ENCODE measurements at places on chromosomes 7 and 10.

DNA sequence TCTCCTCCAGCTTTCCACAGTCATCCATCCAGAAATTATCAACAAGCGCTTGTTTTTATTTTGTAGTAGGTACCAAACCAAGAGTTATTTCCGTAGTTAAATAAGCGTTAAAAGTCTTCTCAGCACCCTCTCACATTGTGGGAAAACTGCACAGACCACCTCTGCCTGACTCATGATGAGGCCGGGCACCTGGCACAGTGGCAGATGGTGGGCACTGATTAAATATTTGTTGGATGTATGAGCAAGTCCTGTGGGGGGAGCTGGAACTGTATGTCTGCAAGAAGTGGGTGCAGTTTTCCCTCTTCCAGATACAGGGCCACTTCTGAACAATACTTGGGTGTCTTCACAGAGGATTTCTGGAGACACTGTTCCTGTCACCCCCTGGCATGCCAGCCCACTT is 5.3 kb upstream of the REPIN1 start:
- DNase-seq = no peak

DNA sequence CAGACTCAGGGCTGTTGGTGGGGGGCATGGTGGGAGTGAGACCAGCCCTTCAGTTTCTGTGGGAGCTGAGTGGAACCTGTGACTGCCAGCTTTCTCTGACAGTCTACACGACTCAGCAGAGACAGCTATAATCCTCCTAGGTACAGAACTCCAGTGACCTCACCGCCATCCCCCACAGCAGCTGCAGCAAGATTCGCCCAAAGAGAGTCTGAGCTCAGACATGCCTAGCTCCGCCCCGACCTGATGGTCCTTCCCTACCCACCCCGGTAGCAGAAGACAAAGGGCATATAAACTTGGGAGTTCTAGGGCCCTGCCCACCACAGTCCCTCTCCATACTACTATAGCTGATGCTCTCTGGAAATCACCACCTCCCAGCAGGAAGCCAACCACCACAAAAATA is 500.1 kb downstream of the ETV1 start:
- no peak for DNase-seq

- DNase-seq = no peak
Measured at GRCh38 chr7:131067220-131067619, 260.5 kb upstream of the MKLN1 start.

GRCh38 chr10:22573820-22574569 is 140.4 kb downstream of the PIP4K2A start:
- DNase-seq = peak; percentile 25

GRCh38 chr10:84837877-84838276 is 509.5 kb downstream of the CCSER2 start:
- DNase-seq = no peak

DNA sequence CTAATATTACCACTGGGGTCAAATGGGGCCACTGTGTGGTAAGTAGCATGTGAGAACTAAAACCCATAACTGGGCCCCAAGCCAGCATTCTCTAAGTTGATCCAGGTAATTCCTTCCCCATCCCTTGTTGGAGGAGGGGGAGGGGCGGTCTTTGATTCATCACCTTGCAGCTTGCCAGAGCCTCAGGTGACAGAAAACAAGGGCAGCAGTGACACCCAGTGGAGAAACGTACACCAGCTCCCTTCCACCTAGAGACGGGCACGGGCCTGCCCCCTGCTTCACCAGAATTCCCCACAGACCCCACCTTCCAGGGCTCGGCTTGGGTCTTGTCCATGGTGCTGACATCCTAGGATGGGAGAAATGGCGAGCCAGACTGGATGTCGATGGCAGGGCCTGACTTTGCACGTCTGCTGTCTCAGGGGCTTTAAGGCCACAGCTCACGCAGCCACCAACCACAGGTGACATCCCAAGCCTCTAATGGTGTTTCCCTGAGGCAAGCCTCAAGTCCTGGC is 102.0 kb downstream of the STRA8 start:
- no peak for DNase-seq

DNA sequence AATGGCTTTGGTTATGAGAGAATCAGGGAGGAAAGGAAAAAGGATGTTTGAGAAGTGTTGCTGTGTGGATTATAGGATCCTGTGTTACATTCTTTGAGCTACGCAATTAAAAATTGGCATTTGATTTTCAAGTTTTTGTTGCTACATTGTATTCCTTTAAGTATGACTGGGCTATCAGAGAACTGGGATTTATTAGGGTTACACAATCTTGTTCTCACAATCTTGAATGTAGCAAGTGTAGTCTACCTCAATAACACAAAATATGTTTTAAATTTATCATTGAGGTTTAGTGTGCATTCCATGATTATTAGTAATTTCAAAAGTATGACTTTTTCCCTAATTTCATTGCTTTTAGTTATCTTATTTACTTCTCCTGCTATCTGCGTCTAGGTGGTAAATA is 113.9 kb downstream of the CACNB2 start:
- DNase-seq = no peak

DNA sequence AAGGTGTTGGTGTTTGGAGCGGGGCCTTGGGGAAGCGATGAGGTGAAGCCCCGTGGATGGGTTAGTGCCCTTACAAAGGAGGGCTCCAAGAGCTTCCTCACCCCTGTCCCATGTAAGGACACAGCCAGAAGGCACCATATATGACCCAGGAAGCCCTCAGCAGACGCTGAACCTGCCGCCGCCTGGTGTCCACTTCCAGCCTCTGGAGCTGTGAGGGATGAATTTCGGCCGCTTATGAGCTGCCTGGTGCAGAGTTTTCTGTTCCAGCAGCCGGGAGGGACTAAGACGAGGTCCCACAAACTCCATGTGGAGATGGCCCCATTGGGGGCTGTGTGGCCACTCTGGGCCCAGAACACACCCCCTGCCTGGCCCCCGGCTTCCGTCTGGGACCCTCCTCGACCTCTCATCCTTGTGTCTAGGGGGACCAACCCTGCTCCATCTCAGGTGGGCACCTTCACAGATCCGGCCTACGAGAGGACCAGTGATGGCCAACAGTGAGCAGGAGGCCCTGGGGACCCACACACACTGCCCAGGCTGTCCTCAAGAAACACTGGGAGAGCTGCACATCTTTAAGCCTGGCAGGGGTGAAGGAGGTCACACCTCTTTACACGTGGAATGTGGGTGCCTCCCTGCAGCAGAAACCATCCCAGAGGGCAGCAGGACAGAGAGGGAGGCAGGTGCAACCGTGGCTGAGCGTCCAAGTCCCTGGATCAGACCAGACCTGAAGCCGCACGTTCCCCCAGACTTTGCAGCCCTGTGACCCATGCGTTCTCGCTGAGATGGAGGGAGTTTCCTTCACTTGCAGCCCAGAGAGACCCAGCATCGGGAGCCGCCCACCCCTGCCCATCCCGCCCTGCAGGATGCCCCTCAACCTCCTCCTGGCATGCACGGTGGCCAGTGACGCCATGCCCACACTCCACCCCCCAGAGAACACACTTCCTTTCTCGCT is 96.1 kb downstream of the PDGFA start:
- DNase-seq = no peak

- DNase-seq = no peak
Measured at GRCh38 chr7:152103066-152103465, 77.6 kb downstream of the GALNT11 start.

DNA sequence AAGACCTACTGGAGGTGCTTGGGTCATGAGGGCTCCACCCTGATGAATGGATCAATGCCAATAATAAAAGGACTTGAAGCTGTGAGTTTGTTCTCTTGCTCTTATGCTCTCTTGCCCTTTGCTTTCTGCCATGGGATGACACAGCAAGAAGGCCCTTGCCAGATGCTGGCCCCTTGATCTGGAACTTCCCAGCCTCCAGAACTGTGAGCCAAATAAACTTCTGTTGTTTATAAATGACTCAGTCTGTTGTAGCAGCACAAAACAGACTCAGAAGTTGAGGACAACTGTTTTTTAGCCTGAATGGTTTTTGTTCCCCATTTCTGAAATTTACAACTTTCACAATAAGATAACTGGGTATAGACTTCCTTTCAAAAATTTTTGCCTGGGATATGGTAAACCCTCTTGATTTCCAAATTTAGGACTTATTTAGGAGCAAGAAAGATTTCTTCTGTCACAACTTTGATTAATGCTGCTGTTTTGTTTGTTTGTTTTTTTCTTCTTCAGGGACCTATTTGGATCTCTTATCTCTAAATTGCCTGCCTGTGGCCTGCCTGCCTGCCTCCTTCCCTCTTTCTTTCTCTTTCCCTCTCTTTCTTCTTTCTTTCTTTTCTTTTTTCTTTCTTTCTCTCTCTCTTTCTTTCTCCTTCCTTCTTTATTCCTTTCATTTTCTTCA is 12.1 kb downstream of the ENTPD1 start:
- peak; percentile 72 for DNase-seq

DNA sequence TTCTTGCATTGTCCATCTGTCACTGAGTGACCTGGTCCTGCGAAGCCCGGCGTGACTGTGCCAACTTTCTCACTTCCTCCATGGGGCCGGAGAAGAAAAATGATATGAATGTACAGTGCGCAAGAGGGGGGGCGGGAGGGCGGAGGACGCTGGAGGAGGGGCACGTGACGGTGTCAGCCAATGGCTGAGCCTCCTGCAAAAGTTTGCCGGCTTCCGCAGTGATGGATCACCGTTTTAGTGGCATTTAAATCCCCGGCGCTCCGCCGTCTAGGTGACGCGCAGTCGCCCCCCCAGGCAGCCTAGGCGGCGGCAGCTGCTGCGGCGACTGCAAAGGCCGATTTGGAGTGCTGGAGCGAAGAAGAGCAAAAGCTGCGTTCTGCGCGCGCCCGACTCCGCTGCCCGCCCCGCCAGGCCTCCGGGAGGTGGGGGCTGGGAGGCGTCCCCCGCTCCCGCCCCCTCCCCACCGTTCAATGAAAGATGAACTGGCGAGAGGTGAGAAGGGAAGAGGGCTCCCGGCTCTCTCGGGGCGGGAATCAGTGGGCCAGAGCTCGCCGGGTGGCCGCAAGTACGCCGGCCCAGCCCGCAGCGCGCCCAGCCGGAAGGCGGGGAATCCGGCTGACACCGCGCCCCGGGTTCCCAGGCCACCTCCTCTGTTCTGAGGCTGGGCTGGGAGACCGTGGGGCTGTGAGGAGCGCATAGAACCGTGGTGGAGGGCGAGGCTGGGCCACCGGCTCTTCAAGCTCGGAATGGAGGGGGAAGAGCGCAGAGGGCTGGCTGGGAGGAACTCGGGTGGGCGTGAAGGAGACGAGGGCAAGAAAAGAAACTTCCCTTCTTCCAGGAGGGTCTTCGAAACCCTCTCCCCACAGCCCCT is at the start of gene HOXA1:
Gene HOXA1, minus strand, starts transcription at position 104 of the 871 bp plus-strand sequence. Its CDS starts 88 bp downstream, at position 16.
- DNase-seq = peak; percentile 84

DNA sequence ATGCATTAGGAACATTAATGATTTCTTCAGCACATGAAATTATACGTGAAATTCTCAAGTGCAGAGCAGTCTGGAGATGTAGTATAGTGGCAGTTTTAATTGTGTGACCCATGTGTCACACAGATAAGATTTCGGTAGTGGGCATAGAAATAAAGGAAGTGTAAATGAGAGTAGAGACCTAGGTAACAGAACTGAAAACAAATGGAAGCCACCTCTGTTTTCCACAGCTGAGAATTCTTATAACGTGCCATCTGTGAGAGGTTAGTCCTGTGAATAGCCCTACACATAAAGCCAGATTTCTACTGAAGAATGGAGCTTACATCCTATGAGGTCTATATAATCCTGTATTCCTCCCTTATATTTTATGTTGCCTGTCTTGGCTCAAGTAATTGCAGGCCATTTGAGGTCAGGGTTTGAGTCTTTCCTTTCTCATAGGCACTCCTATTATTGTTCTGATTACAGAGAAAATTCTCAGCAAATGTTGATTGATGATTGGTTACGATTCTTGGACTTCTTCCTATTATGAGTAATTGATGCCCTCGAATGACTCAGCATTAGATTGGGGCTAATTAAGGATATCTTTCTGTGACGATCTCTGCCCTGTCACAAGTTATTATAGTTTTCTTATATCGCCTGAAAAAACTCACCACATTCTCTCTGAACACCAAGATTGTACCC is 258.2 kb downstream of the KIF20B start:
- no peak for DNase-seq

GRCh38 chr7:28356619-28357018 is 55.7 kb upstream of the CREB5 start:
- no peak for DNase-seq

- DNase-seq = no peak
Measured at GRCh38 chr10:96709525-96709924, 10.8 kb downstream of the PIK3AP1 start.

DNA sequence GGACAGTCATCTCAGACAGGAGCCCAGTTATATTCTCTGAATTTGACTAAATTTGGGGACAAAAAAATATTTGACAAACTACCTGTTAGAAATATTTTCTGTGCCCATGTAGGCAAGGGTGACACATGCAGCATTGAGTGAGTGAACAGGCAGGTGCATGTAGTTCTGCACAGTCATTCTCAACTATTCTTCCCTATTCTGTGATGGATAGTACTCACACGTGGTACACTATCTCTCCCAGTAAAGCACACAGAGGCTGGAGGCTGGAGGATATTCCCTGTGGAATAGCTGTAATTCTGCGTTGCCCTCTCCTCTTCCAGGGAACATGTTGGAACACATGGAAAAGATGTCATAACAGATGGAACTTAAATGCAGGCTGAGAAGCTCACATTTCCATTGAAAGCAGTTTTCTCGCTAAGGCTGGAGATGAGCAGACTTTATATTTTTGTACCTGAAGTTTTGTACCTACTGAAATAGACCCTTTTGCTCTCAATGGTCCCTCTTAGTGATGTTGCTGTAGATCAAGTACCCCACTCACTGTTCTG is 75.0 kb downstream of the GPR141 start:
- no peak for DNase-seq

- DNase-seq = no peak
Measured at GRCh38 chr7:105790996-105791395, 85.4 kb downstream of the ATXN7L1 start.

GRCh38 chr10:46268076-46268881 is 18.5 kb upstream of the ANTXRL start:
- no peak for DNase-seq

GRCh38 chr7:105011831-105012502 is 2.0 kb upstream of the KMT2E start:
- peak; percentile 57 for DNase-seq

DNA sequence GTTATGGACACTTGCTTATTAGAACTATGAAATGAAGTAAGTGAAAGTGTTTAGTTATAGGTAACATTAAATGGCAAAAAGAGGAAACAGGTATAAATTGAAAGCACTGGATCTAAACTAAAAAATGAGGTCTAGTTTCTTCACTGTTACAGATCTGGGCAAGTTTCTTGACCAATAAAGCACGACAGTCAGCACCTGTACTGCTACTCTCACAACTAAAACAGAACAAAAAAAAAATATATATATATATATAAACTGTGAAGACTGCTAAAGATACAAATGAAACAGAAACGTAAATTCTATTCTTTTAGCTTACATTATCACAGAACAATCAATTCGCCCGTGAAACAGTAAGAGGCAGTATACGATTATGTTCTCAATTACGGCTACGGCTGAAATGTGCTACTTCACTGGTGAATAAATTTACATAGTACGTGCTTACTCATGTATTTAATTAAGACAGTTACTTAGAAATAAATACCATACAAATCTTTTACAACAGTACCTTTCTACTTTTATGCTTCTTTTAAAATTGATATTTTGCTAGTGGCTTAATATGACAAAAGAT is 4.2 kb downstream of the AHR start:
- DNase-seq = peak; percentile 64

- no peak for DNase-seq
Measured at GRCh38 chr10:95755511-95756004, 405 bp upstream of the ENTPD1 start.

GRCh38 chr10:112949875-112950507 is at the start of gene TCF7L2:
Gene TCF7L2, plus strand, starts transcription at chr10:112950247. Its CDS starts 510 bp downstream, at chr10:112950757.
- peak; percentile 79 for DNase-seq

Data from CD4-positive, alpha-beta T cell treated with Interleukin-4 for 1 hour (primary cell).